Activated CD8-positive, alpha-beta memory T cell treated with anti-CD3 and anti-CD28 coated beads for 1 hour (primary cell): ENCODE measurements at places on chromosomes 12 and 14.

DNA sequence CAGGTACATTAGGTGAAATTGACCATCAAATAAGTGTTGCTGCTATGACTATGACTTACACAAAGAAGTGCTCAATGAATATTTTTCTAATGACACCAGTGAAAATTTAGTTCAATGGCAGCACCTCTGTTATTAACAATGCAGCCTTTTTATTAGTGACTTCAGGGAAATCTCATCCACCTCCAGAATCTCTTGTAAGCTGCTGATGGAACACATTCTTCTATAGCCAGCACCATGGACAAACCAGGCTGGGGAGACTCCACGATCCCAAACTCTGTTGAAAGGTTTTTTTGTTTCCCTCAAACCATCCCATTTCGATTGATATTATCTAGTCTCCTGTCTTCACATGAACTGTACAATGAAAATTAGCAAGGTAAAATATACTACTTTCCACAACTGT lies 265.9 kb downstream of the ITPR2 start:
- DNase-seq = no peak

GRCh38 chr14:96232506-96232905 lies 23.5 kb upstream of the BDKRB1 start:
- no peak for DNase-seq

- no peak for DNase-seq
Measured at GRCh38 chr12:6148061-6148460, 23.6 kb upstream of the VWF start.

DNA sequence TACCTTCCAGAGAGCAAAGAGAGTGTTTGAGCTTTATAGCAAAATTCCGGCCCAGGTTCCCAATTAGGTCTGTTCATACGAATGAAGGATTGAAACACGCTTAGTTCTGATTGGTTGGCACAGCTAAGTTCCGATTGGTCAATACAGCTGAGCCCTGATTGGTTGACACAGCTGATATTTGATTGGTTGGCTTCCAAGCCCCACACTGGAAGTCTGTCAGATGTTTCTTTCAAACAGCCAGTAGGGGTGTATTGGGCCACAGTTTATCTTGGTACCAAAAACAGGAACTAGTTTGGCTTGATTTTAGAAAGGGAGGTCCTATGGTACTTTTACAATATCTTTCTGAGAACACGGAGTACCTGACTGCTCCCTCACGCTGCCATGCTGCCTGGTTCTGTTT lies 93.4 kb downstream of the CAND1 start:
- DNase-seq = no peak

GRCh38 chr12:22173177-22173576 lies 127.2 kb downstream of the CMAS start:
- DNase-seq = no peak

DNA sequence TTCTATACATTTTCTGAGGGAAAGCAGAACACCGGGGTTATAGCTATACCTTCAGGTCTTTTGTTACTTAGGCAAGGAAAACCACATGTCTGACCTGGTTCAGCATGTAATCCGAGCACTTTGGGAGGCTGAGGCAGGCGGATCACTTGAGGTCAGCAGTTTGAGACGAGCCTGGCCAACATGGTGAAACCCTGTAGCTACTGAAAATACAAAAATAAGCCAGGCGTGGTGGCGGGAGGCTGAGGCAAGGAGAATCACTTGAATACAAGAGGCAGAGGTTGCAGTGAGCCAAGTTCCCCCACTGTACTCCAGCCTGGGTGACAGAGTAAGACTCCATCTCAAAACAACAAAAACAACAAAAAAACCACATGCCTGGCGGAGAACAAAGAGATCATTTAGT lies 177.6 kb downstream of the ACSS3 start:
- no peak for DNase-seq

DNA sequence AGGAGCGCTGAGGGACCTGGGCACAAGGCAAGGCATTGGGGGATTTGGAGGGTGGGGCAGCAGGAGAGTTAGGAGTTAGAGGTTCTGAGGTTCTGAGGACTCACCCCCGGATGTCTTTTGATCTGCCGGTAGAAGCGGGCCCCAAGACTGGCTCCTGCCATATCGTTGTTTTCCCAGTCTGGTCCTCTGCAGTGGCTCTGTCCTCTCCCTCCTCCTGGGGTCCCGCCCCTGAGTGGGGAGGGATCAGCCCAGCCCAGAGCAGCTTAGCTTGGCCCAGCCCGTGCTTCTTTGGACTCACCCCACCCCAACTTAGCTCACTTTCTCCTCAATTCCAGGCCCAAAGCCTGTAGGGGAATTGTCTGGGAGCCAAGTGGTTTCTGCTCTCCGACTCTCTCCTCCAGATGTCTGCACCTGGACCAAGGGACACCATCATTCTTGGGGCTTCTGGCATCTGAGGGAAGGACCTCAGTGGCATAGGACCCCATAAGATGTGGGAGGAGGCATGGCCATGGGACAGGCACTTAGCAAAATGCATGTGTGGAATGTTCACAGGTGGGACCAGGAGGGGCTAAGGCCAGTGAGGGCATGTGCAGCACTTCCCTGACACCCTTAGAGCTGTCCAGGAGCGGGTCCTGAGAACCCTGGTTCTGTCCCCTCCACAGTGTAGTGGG lies 7.5 kb downstream of the SHMT2 start:
- no peak for DNase-seq

DNA sequence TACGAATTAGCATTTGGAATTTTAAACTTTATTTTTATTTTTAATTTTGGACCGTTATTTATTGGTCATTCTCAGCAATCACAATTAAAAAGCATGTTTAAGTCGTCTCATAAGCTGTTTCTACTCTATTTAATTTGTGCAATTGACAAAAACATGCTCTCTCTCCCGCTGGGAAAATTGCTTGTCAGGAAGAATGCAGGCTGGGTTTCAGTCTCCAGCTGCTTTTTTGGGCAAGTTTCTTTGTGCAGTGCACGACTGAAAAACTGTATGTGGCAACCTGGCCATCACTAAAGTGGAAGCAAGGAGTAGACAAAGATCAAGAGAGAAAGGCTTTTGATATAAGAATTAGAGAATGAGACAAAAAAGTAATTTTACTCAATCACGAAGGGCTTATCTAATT lies 941.5 kb upstream of the MDGA2 start:
- no peak for DNase-seq

GRCh38 chr12:6452245-6452943 lies 552 bp downstream of the TAPBPL start:
- DNase-seq = no peak

DNA sequence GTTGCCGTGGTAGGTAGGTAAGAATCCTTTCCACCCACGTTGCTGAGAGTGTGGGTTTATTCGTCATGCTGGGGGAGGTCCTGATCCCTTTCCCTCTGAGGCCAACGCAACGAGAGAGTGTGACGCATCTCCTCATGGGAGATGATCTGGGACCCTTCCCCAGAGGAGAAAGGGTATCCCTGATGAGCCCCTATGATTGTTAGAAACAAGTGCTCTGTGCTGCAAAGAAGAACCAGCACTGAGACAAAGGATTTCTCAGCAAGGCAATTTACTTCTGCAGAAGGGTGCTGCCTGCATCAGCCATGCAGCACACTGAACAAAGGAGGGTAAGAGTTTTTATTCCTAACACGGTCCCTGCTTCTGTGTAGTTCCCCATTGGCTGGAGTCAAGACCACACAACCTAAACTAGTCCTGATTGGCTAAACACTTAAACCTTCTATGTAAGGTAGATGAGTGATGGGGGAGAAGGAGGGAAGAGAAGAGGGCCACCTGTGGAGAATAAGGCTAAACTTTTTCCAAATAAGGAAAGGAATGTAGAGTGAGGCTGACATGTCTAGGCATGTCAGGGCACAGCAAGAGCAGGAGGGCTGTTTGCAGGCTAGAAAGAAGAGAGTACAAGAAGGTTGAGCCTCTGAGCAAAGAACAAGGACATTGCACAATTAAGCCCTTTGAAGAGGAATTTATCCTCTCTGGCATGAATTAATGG lies 21.3 kb downstream of the CLEC2A start:
- no peak for DNase-seq

DNA sequence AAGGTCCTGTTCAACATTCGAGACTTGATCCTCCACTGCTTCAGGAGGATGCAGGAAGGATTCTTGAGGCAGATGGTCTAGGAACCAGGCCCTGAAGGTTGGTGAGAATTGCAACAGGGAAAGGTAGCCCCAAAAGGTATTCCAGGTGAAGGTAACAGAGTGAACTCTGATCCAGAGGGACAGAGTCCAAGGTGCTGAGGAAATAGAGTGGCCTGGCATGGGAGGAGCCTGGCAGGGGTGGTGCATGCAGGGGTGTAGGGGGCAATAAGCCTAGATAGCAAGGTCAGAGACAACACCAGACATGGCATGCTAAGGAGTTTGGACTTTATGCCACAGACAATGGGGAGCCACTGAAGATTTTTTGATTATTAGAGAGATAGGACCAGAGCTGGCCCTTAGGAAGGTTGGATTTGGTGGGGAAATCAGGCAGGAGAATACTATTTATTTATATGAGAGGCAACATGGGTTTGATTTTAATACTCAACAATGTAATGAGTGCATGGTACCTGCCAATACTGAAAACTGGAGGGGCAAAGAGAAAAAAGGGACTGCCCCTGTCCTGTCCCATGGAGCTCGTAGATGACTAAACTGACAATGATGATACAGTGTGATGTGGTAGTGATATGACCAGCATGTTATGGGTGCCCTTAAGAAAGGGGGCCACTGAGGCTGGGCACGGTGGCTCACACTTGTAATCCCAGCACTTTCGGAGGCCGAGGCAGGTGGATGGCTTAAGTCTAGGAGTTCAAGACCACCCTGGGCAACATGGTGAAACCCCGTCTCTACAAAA lies 50.5 kb upstream of the TMED10 start:
- no peak for DNase-seq

GRCh38 chr12:43118234-43118633 lies 433.8 kb downstream of the ADAMTS20 start:
- DNase-seq = no peak

DNA sequence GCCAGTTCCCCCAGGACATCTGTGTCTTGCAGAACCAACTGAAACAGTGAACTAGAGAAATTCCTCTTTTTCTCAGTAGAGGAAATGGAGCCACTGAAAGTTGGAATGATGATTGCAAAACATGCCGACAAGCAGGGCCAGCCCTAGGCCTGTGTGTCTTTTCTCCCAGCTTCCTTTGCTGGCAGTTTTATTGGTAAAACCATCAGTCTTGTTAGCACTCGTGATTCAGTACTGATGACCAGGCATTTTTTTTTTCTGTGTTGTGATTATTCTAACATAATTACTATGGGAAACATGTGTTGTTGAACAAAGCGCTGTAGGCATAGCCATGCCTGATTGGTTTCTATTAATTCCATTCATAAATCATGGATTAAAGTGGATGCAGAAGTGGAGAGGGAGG lies 620.7 kb downstream of the AACS start:
- DNase-seq = no peak

- DNase-seq = no peak
Measured at GRCh38 chr14:73243341-73243740, 6.0 kb downstream of the PAPLN start.

GRCh38 chr14:99564256-99564925 lies 39.6 kb downstream of the CCDC85C start:
- no peak for DNase-seq

DNA sequence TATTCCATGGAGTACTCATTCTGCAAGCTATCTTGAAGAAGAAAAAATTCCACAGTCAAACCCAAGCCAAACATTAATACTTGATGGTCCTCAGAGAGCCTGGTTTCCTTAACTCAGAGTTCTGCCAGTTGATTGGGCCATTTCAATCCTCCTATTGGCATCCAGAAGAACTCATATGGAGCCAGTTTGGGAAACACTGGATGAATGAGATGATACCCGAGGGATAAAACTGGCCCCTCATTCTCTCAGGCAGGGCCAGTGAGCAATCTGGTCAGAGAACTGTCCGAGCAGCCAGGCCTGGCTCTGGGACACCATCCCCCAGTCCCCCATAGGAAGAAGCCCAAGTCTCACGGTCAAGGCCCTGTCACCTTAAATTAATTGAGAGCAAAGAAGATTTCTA lies 48.8 kb downstream of the NUAK1 start:
- no peak for DNase-seq

DNA sequence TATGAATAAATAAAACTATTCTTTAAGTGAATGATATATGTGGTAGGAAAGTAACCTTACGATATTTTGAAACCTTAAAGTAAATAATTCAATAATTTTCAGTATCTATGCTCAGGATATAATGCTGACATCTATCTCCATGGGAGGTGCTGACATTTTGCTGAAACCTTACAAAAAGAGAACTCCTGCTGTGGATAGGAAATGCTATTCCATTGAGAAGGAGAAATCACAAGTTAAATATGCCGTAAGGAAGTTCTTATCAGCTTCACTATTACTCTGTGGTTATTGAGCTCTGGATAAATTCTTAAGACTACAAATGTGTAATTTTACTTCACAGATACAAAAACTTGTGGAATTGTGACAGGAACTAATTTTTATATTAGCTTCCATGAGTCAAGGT lies 722.1 kb downstream of the TMTC2 start:
- no peak for DNase-seq

DNA sequence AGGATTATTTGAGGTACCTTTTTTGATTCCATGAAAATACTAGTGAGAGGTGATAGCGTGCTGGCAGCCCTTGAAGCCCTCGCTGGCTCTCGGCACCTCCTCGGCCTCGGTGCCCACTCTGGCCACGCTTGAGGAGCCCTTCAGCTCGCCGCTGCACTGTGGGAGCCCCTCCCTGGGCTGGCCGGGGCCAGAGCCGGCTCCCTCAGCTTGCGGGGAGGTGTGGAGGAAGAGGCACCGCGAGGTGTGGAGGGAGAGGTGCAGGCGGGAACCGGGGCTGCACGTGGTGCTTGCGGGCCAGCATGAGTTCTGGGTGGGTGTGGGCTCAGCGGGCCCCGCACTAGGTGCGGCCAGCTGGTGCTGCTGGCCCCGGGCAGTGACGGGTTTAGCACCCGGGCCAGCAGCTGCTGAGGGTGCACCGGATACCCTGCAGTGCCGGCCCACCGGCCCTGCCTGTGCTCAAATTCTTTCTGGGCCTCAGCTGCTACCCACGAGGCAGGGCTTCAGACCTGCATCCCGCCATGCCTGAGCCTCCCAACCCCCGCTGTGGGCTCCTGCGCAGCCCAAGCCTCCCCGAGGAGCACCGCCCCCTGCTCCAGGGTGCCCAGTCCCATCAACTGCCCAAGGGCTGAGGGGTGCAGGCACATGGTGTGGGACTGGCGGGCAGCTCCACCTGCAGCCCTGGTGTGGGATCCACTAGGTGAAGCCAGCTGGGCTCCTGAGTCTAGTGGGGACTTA lies 7.4 kb downstream of the MOK start:
- DNase-seq = no peak

- DNase-seq = no peak
Measured at GRCh38 chr14:71398450-71398849, 491.2 kb downstream of the PCNX1 start.

DNA sequence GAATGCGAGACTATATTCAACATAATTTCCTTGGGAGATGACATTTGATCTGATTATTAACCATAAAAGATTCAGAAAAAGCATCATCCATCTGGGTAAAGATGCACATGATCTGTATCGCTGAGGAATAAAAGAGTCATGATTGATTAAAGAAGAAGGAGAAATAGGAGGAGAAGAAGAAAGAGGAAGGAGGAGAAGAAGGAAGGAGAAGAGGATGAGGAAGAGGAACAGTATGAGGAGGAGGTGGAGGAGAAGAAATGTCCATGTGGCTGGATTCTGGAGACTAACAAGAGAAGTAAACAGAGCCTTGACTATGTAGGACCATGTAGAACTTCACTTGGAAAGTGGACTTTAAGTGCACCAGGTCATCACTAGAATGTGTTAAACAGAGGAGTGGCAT lies 947.4 kb downstream of the LRFN5 start:
- DNase-seq = no peak

GRCh38 chr12:67025543-67026114 lies 243.5 kb upstream of the CAND1 start:
- DNase-seq = no peak
